ENCODE measurements at places on chromosomes 1 and 21.
A peak's percentile ranks its signal among the peaks of the same experiment; 100 is the strongest.

- no peak for DNase-seq
Measured at GRCh38 chr1:28815533-28816185, 3.7 kb downstream of the OPRD1 start.

DNA sequence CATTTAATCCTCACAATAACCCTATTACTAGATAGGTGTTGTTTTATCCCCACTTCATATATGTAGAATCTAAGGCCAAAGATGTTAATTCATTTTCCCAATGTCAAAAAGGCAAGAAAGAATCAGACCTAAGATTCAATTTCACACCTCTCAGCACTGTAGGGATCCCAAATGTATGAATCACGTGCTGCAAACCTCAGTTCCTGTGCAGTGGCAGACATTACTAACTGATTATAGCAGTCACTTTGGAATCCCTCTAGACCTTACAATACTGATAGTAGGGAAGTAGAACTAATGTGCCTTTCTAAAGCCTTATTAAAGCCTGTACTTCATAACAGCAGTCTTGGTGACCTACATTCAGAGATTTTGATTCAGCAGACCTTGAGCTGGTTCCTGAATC is 2.3 kb downstream of the C1orf87 start:
- no peak for DNase-seq

DNA sequence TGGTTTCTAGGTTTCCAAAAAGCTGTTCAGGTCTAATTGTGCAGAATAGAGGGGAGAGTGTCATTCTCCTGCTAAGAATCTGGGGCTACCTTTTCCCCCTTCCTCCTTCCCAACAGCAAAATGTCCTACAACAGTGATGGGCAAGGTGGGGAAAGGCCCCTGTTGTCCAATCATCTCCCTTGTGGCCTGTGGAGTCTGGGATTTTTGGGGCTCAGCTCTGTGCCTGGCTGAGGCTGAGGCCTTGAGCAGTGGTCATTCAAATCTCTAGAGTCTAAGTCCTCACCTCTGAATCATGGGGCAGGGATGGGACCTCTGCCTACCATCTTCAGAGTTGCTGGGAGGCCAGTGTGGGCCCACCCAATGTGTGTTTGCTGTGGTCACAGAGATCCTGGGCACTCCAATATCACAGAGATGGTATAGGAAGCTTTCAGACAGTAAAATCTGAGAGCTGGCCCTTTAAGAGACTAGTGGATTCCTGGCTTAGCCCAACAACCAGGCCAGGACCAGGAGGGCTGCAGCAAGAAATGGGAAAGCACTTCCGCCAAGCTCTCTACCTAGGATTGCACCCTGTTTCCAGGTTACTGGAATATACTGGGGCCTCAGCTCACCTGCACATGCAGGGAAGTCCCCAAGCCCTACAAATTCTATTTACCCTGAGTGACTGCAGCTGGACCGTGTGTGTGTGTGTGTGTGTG is 28.5 kb upstream of the TENT5C start:
- DNase-seq: no peak

DNA sequence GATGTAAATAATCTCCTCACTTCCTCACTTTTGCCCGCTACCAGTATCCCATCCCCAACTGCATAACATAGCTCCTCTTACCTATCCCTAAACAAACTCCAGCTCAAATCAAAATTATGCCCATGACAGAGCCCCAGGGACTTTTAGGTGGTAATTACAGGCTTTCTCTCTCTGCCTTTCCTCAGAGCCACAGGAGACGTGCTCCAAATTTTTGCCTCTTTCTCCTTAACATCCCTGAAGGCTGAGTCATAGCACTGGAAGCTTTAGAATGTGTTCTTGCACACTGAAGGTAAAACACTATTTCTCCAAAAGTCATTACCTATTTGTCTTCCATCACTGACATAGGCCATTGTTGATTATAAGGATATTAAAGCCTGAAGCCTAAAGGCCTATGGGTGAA is 263.5 kb upstream of the PLD5 start:
- DNase-seq: no peak

GRCh38 chr21:45306832-45307571 is 19.3 kb upstream of the POFUT2 start:
- DNase-seq: no peak

DNA sequence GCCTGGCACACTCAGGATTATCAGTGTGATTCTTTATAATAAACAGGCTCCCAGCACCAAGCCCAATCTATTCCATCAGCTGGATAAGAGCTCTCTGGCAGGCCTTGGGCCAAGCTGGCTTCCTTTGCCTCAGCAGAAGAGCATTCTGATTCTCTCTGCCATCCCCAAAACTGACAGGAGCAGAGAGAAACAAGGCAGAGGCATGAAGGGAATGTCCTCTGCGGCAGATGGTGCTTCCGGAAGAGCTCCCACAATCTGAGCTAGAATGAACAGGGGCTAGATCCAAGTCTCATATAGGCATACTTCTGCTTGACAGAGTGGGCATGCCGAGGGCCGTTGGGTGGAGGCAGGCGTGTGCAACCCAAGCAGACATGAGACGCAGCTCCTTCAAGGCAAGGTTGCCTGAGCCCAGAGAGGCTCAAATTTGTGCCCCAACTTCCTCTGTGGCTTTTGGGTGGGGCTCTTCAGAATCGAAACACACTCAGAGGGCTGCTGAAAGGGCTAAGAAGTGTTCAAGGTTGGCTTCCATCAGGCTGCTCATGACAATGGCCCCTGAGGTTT is 4.0 kb downstream of the CAPN2 start:
- DNase-seq: peak; percentile 79

DNA sequence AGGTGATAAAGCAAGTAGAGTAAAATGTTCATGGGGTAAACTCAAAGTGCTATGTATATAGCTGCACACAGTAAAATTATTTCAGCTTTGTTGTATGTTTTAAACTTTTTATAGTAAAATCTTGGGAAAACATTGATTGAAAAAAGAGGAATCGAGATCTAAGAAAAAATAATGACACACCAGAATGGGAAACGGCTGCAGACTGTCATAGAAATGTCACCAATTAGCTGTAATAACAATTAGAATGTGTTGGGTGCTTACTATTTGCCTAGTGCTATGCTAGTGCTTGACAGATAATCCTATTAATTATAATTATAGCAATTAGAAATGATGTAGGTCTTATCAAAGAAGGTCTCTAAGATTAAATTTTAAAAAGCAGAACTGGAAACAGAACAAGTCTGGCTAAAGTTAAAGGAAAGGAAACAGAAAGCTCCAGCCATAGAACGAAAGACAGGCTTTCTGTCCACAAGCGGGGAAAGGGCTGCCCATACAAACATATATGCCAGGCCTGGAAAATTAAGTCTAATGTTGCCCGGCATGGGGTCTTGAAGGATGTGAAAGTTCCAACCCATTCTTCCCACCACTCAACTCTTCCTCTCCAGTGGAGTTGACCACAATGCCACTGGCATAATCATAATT is 5.0 kb downstream of the PCNX2 start:
- DNase-seq: no peak

DNA sequence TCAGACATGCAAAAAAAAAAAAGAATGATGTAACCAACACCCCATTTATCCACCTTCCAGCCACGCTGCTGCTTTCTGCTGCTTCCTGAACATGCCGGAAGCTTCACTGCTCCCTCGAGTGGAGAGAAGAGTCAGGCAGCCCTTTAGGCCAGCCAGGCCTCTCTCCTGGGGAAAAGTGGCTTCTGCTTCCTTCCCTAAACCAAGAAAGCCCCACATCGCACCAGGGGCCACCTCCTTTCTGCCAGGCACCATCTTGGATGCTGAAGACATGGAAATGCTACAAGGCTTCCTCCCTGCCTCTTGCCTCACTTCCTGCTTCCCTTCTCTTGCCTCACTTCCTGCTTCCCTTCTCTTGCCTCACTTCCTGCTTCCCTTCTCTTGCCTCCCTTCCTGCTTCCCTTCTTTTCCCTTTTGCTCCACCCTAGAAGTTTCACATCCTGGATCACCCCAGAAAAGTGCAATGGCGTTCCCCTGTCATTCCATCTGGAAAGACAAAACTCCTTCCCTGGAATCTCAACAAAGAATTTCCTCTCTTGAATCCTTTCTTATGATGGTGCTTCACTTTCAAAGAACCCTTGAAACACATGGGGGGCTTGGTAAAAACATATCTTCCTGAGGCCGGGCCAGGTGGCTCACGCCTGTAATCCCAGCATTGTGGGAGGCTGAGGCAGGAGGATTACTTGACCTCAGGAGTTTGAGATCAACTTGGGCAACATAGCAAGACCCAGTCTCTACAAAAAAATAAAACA is 18.7 kb downstream of the TNFRSF8 start:
- no peak for DNase-seq

- no peak for DNase-seq
Measured at GRCh38 chr21:45850181-45850580, 131.4 kb upstream of the COL6A1 start.

DNA sequence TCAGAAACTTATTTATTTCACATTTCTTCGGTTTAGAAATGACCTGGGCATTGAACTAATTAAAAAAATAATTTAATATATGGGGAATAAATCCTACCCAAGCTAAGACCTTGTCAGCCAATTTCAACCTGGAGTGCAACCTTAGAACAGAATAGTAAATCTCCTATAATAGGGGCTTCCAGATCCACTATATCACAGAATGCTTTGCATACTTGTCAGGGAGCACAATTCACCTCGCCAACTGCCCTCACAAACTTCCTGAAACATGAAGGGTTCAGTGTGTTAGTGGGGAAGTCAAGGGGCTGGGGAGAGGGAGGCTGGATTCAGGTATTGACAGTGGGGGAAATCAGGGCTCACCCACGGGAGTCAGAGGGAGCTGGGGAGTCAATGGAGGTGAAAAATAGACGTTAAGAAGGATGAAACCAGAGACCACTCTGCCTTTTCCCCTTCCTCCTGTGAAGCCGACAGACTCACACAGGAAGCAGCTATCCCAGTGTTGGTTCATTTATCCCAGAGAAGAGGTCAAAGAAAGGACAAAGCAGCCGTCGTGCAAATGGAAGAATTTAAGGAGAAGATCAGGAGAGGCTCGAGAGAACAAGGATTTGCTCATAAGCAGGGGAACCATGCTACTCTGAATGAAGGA is 453.3 kb downstream of the NUF2 start:
- DNase-seq: no peak

DNA sequence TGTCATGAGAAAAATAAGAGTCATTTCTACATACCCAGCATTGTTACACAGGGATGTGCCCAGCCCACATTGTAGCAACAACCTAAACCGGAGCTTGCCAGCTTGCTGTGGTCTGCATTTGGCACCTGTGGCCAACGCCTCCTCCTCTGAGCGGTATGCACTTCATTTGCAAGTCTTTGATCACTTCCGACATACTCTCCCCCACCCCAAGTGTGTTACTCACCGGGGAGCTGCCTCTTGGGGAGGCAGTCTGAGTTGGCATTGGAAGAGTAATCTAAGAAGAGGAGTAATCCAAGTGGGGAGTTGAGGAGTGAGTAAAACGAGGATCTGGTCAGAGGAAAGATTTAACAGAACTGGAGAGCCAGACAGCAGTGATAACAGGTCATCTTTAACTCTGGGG is 3.8 kb downstream of the BCL9 start:
- DNase-seq: peak; percentile 88

GRCh38 chr1:224298346-224299330 is 31.3 kb downstream of the NVL start:
- no peak for DNase-seq

DNA sequence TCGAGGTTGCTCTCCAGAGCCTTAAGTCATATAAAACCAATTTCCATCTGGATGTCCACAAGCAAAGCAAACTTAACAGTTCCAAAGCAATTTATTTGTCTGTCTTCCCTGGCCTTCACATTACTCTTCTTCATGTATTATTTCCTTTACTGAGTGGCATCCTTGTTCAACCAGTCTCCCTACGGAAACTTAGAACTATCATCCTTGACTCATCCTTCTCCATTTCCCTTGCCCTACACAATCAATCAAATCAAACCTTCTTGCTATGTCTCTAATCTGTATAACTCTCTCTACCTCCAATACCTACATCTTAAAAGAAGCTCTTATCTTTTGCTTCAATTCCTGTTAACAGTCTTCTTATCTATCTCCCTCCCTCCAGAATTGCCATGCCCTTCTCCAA is 25.4 kb downstream of the EGLN1 start:
- no peak for DNase-seq

DNA sequence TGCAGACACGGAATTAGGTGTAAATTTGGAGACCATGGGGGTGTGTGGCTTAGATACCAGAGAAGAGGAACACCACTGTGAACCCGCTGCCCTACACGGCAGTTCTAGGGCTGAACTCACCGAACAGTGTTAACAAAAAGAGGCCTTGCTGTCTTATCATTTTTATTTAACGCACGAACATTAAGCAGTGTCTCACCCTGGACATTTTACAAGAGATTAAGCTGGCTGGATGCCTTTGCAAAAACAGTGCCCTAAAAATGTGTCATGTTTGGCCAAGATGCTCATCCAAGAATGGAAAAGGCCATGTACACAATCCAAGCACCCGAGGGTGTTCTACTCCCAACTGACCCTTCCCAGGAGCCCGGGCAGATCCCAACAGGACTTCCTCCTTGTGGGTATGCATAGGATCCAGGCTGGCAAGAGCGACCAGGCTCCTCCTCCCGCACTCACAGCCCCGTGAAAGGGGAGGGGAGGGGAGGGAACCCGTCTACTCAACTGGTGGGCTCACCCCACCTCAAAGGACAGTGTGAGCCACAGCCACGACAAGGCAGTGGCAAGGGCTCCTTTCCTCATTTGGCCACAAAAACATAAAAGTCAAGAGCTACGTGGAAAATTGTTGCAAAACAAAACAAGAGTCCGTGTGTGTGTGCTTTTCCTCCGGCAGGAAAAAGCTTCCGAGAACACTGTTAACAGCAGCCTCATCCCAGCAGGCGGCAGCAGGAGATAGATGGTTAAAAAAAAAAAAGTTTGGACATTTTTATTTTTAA is 20.3 kb downstream of the C2CD2 start:
- DNase-seq: no peak

- no peak for DNase-seq
Measured at GRCh38 chr1:243421784-243422183, 165.9 kb downstream of the SDCCAG8 start.

- DNase-seq: no peak
Measured at GRCh38 chr1:8517661-8518489, 200.0 kb downstream of the SLC45A1 start.

- no peak for DNase-seq
Measured at GRCh38 chr1:79188337-79188736, 181.8 kb upstream of the ADGRL4 start.

GRCh38 chr21:26110715-26111114 is 59.9 kb downstream of the APP start:
- DNase-seq: no peak

DNA sequence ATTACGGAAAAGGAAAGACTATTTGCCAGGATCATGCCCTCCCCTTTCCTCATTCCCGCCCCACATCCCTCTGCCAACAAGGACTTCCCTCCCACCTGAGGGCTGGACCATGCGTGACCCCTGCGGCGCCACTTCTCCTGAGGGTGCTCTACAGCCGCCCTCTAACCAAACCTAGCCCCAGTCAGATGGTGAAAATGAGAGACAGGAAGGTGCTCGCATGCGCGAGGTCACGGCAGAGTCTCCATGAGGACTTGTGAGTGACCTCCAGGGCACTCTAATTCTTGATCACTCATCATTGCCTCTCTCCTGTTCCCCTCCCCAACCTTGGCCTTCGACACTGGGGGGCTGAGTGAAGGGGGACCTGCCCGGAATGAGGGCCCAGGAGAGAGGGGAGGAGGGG is 32.1 kb downstream of the TAF5L start:
- no peak for DNase-seq

GRCh38 chr1:118253053-118253915 is 68.3 kb upstream of the SPAG17 start:
- DNase-seq: no peak

GRCh38 chr1:229339520-229339919 is 3.3 kb downstream of the CCSAP start:
- no peak for DNase-seq

All from CD8-positive, alpha-beta memory T cell (primary cell).